ENCODE measurements at places on chromosomes 6 and 20.

- no peak for DNase-seq
Observed at GRCh38 chr6:76840865-76841264, 622.4 kb downstream of the HTR1B start.

DNA sequence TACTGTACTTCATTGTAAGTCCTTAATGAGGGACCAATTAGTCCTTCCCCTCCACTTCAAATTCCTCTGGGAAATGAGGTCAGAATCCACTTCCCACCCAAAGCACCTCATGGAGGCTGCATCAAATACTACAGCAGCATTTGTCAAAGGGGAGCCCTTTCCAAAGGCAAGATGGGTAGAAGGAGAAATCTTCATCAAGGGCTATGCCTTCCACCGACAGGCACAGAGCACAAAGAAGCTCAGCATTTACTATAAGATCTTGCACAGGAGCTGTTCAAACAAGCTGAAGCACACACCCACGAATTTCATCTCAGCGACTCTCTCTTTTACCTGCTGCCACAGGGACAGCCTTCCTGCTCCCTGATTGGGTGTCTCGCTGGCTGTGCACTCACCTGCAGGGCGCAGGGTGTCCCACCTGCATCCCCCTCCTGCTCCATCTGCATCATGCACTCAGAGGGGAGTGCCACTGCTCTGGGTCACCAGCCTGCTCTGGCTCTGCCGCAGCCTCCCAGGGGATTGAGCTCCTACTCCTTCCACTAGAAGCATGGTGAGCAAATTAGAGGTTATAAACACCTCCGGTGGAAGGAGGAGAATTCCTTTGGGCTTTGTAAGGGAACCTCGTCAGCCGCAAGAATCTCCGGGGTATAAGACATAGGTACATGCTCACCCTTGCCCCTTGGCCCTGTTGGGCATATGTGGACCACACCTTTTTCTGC, 164.5 kb downstream of the ATXN1 start:
- no peak for DNase-seq

DNA sequence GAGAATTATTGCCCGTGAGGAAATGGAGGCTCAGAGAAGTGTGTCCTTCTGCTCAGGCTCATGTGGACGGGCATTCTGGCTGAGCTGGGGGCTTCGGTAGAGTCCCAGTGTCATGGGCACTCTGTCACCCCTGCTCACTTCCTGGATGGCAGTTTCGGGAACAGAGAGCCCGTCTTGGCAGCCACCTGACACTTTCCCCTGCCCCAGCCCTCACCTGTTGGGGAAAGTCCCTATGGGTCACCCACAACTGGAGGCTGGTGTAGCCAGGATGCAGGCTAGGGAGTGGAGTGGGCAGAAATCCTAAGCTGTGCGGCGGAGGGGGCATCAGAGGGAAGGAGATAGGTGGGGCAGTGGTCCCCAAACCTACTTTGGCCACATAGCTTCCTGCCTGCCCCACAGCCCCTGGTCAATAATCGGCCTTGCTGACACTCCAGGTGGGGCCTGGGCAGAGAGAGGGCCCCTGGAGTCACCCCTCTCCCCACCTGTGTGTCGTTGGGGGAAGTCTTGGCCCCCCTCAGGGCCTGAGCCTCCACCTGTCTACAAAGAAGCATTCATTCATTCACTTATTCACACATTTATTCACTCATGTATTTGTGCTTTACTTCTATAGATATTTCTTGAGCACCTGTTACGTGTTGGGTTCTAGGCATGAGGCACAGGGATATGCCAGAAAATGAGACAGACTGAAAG, 40.5 kb downstream of the SNAI1 start:
- DNase-seq: no peak

- DNase-seq: no peak
Observed at GRCh38 chr6:105740946-105741645, 338.2 kb upstream of the PREP start.

DNA sequence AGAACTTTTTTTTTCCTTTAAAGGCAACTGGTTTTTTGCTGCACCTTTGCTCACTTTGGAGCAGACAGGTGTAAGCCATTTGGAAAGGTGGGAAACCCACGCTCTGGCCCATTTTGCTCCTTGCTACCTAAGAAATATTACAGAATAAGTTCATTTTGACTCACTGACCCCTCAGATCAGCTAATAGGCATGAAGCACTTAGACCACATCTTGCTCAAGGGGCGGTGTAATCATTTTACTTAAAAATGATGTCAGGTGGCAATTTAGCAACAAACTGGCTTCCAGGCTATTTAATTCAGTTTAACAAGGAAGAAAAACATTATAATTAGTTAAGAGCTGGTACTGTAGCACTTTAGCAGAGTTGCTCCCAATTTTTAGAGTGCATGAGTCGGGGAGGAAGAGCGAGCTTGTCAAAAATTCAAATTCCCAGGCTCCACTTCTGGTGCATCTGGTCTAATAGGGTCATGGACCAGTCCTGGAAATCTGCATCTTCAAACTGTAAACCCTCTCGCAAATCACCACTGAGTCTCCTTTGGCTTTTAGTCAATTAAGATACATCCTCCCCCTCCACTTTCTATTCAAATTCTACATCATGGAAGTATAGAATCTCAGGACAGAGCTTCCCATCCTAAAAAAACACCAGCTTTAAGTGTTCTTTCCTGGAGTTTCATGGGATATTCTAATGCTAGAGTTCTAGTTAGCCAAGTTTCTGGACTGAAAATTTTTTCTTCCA, 38.2 kb downstream of the JAG1 start:
- DNase-seq: no peak

GRCh38 chr6:41269716-41270115, 16.8 kb downstream of the TREM1 start:
- no peak for DNase-seq

- DNase-seq: no peak
Observed at GRCh38 chr6:165823609-165824326, 160.7 kb upstream of the PDE10A start.

- no peak for DNase-seq
Observed at GRCh38 chr6:30169658-30170614, 6.6 kb downstream of the TRIM15 start.

DNA sequence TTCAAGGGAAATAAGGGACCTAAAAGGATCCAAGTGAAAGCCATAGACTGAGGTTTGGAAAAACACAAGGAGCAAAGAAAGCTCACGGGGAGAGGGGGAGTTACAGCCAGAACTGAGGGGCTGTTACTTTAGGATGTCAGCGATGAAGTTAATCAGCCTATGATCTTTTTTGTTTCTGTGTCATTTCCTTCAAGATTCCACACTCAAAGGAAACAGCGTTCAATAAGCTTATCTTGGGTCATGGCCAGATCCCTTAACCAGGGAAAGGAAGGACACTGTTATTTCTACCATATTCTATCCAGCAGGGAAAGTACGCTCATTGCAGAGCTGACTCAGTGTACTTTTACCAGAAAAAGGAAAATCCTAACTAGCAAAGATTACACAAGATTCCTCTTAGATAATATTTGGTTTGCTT, 132.8 kb downstream of the PFDN4 start:
- no peak for DNase-seq

GRCh38 chr20:44054118-44054517, 132.9 kb downstream of the JPH2 start:
- DNase-seq: no peak

DNA sequence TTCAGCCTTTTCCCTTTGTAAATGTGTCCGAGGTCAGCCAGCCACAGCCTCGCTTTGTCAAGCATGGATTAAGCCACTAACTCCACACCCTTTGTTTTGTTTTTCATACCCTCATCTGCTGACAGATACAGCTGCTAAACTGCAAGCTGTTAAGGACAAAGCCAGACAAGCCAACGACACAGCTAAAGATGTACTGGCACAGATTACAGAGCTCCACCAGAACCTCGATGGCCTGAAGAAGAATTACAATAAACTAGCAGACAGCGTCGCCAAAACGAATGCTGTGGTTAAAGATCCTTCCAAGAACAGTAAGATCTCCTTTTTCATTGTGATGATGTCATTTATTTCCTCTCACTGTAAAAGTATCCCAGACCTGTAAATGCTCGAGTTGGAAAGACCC, 269.3 kb downstream of the ARHGAP18 start:
- no peak for DNase-seq

DNA sequence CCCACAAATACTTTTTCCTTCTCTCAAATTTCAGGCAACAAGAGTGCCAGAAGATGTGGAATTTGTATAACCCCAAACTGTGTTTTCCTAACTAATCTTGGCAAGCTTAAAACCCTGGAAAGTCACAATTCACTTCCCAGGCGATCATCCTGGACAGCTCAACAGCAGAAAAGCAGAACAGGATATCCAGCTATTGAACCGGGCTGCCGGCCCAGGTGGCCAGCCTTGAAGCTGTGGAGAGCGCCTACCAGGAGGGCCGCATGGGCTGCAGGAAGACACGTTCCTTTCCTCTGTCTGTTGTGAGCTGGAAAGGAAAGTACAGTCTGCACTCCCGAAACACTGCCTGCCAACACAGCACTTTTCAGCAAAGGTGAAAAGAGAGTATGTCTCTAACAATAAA, 719.7 kb upstream of the MARCKS start:
- DNase-seq: no peak

DNA sequence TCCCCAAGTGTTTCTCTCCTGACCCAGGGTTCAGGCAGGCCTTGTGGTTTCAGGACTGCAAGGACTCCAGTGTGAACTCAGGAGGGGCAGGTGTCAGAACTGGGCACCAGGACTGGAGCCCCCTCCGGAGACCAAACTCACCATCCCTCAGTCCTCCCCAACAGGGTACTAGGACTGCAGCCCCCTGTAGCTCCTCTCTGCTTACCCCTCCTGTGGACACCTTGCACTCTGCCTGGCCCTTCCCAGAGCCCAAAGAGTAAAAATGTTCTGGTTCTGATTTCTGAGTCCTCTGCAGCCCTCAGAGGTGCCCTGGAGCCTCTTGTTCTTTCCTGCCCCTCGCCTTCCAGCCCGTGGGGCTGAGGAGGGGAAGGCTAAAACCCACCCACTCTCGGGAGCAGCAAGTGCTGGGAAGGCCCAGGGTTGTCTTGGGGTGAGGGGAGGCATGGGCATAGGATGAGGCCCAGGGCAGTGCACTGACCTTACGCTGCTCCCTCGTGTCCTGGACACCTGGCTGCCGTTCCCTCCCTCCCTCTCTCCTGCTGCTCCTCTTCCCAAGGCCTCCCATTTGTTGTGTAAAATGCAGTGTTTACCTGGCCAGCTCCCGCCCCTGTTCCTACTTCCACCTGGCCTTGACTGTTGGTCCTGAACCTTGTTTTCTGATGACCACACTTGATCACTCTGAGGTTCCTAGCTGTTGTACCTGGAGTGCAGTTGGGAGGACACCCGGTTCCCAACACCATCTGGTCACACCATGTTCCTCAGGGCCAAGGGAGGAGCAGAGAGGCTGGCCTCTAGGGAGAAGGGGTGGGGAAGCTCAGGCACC, 9.9 kb downstream of the CNPY3 start:
- no peak for DNase-seq
